Activated CD8-positive, alpha-beta memory T cell treated with anti-CD3 and anti-CD28 coated beads for 1 hour (primary cell): ENCODE measurements at places on chromosomes 5 and 9.
A peak's percentile ranks its signal among the peaks of the same experiment; 100 is the strongest.

DNA sequence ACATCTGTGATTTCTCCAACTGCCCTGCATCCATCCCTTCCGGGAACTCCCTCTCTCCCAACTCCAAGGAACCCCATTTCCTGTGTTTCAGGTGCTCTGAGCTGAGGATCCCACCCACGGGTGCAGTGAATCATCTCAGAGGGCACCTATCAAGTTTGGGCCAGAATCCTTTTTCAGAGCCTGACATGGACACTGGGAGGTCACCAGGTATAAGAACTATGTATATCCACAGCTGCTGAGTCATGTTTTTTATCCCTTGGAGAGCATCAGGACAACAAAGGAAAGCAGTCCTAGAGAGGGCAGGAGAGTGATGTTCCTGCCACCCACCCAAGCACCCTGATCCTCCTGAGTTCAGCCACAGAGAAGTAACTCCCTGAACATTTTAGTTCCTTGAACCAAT is 3.8 kb downstream of the MED27 start:
- DNase-seq: no peak

DNA sequence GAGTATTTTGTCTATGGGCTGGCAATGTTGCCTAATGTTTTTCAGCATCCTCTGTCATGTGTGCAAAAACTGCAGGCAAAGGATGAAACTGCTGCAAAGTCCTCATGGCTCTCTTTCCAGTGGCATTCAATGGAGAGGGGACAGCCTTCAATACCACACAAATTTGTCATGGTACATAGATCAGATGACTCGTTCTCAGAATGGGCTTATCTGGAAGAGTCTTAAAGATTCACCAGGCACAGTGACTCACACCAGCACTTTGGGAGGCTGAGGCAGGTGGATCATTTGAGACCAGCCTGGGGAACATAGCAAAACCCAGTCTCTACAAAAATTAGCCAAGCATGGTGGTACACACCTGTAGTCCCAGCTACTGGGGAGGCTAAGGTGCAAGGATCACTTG is 5.3 kb downstream of the CDKN2AIPNL start:
- DNase-seq: no peak

GRCh38 chr9:112884101-112884500 is 6.6 kb downstream of the SLC46A2 start:
- no peak for DNase-seq

DNA sequence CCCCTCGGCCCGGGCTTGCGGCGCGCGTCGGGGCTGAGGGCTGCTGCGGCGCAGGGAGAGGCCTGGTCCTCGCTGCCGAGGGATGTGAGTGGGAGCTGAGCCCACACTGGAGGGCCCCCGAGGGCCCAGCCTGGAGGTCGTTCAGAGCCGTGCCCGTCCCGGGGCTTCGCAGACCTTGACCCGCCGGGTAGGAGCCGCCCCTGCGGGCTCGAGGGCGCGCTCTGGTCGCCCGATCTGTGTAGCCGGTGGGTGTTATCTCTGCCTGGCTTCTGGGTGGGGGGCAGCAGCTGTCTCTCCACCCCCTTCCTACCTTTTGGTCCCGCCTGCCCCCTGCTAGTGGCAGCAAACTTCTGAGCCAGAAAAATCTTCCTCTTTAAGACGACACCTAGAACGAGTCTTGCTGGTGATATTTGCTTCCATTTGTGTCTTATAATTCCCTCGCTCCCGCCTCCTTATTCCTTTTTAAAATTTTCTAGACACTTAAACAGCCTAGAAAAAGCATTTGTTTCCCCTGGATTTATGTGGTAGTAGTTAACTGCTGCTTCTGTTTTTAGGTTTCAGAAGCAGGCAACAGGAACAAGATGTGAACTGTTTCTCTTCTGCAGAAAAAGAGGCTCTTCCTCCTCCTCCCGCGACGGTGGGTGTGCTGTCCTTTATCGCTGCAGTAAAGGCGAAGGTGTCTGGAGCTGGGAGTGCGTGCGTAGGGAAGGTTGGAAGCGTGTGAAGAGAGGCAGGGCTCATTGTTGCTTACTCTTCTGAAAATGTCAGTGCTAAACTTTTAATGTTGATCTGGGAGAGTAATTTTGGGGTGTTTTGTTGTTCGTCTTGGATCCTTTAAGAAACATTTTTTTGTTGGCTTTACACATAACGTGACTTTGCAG is 554 bp downstream of the JAK2 start:
- no peak for DNase-seq

DNA sequence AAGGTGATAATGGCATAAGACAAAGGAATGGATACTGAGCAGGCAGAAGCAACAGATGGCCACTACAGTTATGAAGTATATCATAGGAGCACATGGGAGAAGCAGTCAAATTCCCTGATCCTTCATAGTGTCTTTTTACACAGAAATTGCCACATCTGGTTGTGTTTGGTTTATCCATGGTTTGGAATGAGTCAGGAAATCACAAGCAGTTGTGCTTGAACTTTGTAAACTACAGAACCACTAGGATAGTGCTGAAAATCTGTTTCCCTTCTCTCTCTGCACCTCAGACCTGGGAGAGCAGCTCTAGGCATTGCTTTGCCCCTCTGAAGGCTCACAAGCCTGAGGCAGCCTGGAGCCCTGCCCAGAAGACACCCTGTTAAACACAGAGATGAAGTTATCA is 134.0 kb downstream of the DMRT2 start:
- DNase-seq: no peak

- no peak for DNase-seq
These were observed 120.7 kb downstream of the NR2F1-AS1 start for GRCh38 chr5:93460286-93460685.

DNA sequence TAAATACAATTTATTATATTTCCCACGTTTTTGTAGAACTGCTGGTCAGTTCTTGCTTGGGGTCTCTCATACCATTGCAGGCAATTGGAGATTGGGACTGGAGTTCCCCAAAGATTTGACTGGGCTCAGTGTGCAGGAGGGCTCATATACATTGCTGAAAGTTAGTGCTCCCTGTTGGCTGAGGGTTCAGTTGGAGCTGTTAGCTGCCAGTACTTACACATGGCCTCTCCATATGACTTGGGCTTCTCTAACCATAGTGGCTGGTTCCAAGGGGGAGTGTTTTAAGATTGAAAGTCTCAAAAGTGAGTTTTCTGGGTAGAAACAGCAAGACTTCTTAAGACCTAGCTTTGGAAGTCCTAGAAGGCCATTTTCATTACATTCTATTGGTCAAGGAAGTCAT is 102.9 kb downstream of the MAN2A1 start:
- DNase-seq: no peak

- DNase-seq: peak; percentile 49
These were observed 17.9 kb upstream of the EGFL7 start for GRCh38 chr9:136644593-136645351.

DNA sequence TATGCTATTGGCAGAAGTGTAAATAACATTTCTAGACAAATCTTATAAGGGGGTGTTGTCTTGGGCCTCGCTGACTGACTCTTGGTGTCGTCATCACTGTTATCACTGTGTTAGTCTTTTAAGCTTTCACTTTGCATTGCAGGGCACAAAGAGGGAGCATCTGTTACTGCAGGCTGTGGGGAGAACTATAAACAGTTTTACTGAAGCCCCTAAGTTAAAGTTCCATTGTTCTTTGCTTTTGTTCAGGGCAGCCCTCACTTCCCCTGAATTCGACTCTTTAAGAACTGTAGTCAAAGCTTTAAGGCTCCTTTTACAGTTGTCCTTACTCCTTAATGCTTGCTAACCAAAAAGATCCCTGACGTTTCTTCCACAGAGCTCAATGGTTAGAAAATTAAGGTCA is 605.0 kb downstream of the RAB3C start:
- no peak for DNase-seq

DNA sequence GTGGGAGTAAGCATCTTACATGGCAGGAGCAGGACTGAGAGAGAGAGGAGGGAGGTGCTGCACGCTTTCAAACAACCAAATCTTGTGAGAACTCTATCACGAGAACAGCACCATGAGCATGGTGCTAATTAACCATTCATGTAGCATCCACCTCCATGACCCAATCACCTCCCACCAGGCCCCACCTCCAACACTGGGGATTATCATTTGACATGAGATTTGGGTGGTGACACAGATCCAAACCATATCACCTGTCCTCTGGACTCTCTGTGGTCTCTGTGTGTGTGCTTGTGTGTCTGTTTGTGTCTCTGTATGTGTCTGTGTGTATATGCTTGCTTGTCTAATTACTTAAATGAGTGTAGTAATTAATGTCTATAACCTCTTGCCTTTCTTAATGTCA is 31.1 kb downstream of the SEC61B start:
- DNase-seq: no peak
